Daoy (cell line): ENCODE measurements at places on chromosomes 5 and 9. TPM values are rescaled to one million over a fixed set of nuclear protein-coding genes. Genes with fewer than 3 reads are reported as not detected.

Gene HEMGN
- 0.17 TPM in 1 of 2 replicates, not detected in the other for total RNA-seq

Gene IFNA21
- total RNA-seq, result not detected in 2 replicates

DNA sequence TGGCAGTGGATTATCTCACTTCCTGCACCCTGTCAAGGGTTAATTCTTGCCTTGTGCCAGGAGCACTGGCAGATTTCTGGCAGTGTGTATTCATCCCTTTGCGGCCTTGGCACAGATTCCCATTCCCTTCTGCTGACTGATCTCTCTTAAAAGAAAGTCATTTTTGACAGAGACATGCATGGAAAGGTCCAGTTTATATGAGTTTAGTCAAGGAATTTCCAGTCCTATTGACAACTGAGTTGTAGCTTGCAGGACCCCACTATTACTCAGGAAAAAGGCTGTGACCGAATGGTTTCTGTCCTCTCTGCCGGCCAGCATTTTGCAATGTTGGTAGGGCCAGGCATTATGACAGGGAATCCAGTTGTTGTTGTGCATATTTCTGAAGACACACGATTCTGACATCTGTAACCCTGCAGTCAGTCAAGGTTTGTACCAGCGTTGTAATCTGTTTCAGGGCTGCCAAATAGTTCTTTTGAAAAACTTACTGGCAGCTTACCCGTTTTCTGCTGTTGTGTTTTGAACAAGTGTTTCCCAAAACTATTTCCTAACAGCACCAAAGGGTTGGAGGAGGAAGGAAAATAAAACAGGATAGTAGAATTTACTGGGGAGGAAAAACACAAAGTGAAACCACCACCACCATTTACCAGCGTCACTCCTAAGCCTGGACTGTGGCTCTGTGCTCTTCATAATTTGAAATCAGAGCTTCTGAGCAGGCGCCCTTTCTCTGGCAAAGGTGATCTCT, 243.4 kb upstream of the KLF4 start:
- DNase-seq, result peak; percentile 81

Gene DYNC2I2
- 170 and 194 TPM in 2 replicates for total RNA-seq

- peak; percentile 6 for DNase-seq
These were observed 251.1 kb upstream of the PPP1R2B start for GRCh38 chr5:156598964-156599363.

DNA sequence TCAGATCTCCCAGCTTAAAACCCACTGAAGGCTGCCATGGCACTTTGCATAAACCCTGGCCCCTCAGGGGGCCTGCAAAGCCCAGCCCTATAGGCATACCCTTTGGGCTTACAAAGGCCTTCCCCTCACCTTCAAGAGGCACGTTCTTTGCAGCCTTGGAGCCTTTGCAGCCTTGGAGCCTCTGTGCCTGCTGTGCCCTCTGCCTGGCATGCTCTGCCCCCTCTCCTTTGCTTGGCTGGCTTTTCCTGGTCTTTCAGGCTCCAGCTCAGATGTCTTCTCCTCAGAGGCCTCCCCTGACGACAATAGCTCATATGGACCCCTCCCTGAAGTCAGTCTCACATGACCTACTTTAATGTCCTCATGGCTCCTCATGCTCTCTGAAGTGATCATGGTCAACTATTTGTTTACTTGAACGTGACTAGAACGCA, 60.3 kb downstream of the CXXC5 start:
- peak; percentile 51 for DNase-seq

Gene PCDHB12
- total RNA-seq, result 2.1 and 3.6 TPM in 2 replicates

- no peak for DNase-seq
These were observed 16.9 kb upstream of the PFDN1 start for GRCh38 chr5:140319833-140320232.

Gene ZNG1A
- total RNA-seq, result 106 and 157 TPM in 2 replicates

- DNase-seq, result no peak
These were observed 128.0 kb upstream of the STC2 start for GRCh38 chr5:173456181-173456580.

DNA sequence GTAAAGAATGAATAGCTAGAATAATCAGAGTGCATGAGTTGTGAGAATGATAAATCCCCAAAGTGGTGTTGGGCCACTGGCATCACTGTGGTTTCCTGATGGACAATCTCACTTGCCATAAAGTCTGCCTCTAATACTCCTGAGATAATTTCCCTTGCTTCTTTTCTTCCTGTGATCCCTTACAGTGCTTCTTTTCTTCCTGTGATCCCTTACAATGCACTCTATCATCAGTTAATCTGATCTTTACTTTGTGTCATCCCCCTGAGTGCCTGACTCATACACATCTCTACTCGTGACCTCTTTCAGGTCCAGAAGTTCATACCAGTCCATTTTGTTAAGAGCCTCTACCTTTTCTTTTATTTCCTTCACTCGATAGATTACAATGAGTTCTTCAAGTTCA, 418.3 kb downstream of the HCN1 start:
- DNase-seq, result no peak

DNA sequence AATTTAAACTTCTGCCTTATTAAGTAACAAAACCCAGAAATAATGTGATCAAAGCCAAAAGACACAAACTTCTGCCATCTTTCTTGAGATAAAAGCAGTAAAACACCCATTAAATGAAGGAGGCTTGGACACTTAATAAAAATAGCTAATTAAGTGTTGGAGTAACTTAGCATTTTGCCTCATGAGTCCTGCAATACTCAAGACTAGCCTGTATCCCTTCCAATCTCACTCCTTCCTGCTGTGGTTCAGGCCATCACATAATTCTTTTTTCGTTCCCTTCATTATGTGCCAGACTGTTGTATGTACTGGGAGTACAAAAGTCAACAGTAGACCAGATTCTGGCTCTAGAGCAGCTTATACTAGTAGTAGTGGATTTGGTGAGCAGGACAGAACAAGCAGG, 250.2 kb downstream of the NFIB start:
- DNase-seq, result no peak

Gene SLC2A6
- total RNA-seq, result 29.2 and 30.9 TPM in 2 replicates
